ENCODE measurements at places on chromosomes 4 and X. TPM values are rescaled to one million over a fixed set of nuclear protein-coding genes. Genes with fewer than 3 reads are reported as not detected.

The UGT2B11 gene
- not detected for total RNA-seq

The YY2 gene
- total RNA-seq, result 2.2 TPM

The CCDC158 gene
- total RNA-seq, result not detected

The EMCN gene
- total RNA-seq, result not detected

The GABRB1 gene
- not detected for total RNA-seq

The FIP1L1 gene
- total RNA-seq, result 65.6 TPM

The CLDN34 gene
- total RNA-seq, result not detected

The FOXP3 gene
- total RNA-seq, result 0.11 TPM

The BEX1 gene
- total RNA-seq, result 0.54 TPM

The MAGEA12 gene
- total RNA-seq, result not detected

The NSG1 gene
- total RNA-seq, result 28.1 TPM

The NEIL3 gene
- 10.1 TPM for total RNA-seq

The PLAC8 gene
- 1.6 TPM for total RNA-seq

The GLRA3 gene
- total RNA-seq, result not detected

The TMEM192 gene
- 16.5 TPM for total RNA-seq

The F8A2 gene
- total RNA-seq, result not detected

The GPR82 gene
- not detected for total RNA-seq

The KLHL13 gene
- 5.2 TPM for total RNA-seq

The UGT2A2 gene
- total RNA-seq, result not detected

The F11 gene
- not detected for total RNA-seq

The TEX13D gene
- total RNA-seq, result not detected

The CLCN5 gene
- 2.8 TPM for total RNA-seq

The ATP5ME gene
- total RNA-seq, result 578 TPM

The CENPE gene
- 23.6 TPM for total RNA-seq

The FAM120C gene
- 4.4 TPM for total RNA-seq

The SRPX2 gene
- total RNA-seq, result 0.49 TPM

The DDX60 gene
- total RNA-seq, result 53.5 TPM

The UGT8 gene
- total RNA-seq, result 0.18 TPM

The SLC4A4 gene
- 0.92 TPM for total RNA-seq

The RIBC1 gene
- total RNA-seq, result 0.35 TPM

The TGIF2LX gene
- total RNA-seq, result not detected

The MAGEA9 gene
- not detected for total RNA-seq

The TBX22 gene
- total RNA-seq, result not detected

The C4orf54 gene
- not detected for total RNA-seq

The TKTL2 gene
- total RNA-seq, result not detected

The PCSK1N gene
- 0.53 TPM for total RNA-seq

The CSN1S1 gene
- not detected for total RNA-seq

The BEX3 gene
- total RNA-seq, result 159 TPM

The CASK gene
- 23.2 TPM for total RNA-seq

The PRICKLE3 gene
- 17.1 TPM for total RNA-seq

The IL15 gene
- 0.78 TPM for total RNA-seq

The TMEM35A gene
- 0.07 TPM for total RNA-seq

The PPAT gene
- total RNA-seq, result 22.9 TPM

The PLK4 gene
- total RNA-seq, result 34.7 TPM

The AWAT2 gene
- total RNA-seq, result not detected

The EREG gene
- total RNA-seq, result 29.1 TPM

The GRID2 gene
- total RNA-seq, result not detected

The BTK gene
- 0.07 TPM for total RNA-seq

The ASB9 gene
- 1.0 TPM for total RNA-seq

The ADGRG2 gene
- 0.03 TPM for total RNA-seq

The MTTP gene
- not detected for total RNA-seq

The CYLC1 gene
- not detected for total RNA-seq

The SATL1 gene
- total RNA-seq, result not detected

The PF4V1 gene
- not detected for total RNA-seq

The LAMTOR3 gene
- total RNA-seq, result 41.2 TPM
